HFFc6 (cell line): ENCODE measurements at places on chromosomes 16 and 17. TPM values are rescaled to one million over a fixed set of nuclear protein-coding genes. Genes with fewer than 3 reads are reported as not detected.

GRCh38 chr17:28492352-28493310, 13.5 kb upstream of the FOXN1 start:
- DNase-seq, result peak; percentile 3
- no peak overlapping the region for H3K4me3 ChIP-seq
- H3K27ac ChIP-seq, result no peak overlapping the region
- no peaks in the 10 kb centered on the region for H3K36me3 ChIP-seq

DNA sequence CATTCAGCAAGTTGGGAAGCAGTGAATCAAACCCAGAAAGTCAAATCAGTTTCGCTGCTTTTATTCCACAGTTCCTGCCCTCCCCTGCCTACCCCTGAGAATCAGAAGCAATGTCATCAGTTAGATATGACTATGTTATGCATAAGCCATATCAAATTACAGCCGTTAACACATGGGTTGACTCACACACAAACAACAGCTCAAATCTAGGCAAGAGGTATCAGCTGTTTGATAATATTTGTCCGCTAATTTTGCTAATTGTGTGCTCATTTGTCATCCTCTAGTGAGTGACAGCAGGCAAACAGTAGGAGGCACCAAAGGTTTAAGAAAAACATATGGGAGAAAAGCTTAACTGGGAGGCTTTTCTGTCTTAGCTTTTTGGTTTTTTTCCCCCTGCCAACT, 327.4 kb upstream of the CCL2 start:
- no peak overlapping the region for H3K4me3 ChIP-seq
- H3K27ac ChIP-seq, result no peak overlapping the region
- peaks cover 7% of the 10 kb centered on the region; the same call in 1 of the 2 replicates for H3K36me3 ChIP-seq
- DNase-seq, result no peak

Gene RCVRN
- not detected in 2 replicates for total RNA-seq

- no peak overlapping the region for H3K4me3 ChIP-seq
- peaks cover 9% of the 10 kb centered on the region for H3K4me1 ChIP-seq
- no peaks in the 10 kb centered on the region for H3K36me3 ChIP-seq
- peaks cover 11% of the 10 kb centered on the region for H3K27me3 ChIP-seq
- H3K27ac ChIP-seq, result no peak overlapping the region
Observed at GRCh38 chr17:59542960-59543635, 22.3 kb upstream of the DHX40 start.

DNA sequence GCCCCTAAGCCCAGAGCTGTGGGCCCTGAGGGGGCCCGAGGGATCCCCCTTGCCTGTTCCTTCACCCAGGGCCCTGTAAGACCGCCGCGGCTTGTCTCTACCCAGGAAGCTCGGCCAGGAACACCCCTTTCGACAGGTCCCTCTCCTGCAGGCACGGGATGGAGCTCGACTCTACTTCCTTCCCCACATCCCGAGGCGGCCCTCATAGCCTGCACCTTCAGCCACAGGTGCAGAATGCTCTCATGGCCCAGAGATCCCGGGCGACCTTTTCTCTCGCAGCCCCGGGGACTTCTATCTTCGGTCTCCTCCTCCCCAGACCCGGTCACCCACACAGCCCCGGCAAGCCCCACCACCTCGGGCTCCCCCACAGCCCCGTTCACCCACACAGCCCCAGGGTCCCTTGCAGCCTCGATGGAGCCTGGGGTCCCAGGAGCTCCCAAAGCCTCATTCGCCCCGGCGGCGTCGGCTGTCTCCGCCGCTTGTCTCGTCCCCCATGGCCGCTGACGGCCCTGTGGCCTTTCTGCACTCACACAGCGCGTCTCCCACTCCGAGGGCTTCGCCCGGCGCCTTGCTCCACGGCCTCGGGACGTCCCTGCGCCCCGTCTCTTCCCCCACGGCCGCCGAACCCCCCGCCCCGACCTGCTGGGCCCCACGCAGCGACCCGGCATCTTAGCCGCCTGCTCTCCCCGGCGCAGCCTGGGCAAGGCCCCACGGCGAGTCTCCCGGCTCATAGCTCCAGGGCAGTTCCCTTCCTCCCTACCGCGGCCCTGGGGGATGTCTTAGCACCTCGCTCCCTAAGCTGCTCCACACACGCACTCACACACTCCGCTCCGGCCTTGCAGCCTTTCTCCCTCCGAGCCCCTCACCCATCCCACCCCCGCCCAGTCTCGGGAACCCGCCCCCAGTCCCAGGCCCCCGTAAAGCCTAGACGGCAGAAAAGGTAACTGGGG, 650 bp downstream of the KIAA0753 start:
- H3K4me3 ChIP-seq, result peak overlapping the region; percentile 96
- peak; percentile 41 for DNase-seq
- peaks cover 42% of the 10 kb centered on the region for H3K4me1 ChIP-seq
- H3K36me3 ChIP-seq, result peaks cover 23% of the 10 kb centered on the region

DNA sequence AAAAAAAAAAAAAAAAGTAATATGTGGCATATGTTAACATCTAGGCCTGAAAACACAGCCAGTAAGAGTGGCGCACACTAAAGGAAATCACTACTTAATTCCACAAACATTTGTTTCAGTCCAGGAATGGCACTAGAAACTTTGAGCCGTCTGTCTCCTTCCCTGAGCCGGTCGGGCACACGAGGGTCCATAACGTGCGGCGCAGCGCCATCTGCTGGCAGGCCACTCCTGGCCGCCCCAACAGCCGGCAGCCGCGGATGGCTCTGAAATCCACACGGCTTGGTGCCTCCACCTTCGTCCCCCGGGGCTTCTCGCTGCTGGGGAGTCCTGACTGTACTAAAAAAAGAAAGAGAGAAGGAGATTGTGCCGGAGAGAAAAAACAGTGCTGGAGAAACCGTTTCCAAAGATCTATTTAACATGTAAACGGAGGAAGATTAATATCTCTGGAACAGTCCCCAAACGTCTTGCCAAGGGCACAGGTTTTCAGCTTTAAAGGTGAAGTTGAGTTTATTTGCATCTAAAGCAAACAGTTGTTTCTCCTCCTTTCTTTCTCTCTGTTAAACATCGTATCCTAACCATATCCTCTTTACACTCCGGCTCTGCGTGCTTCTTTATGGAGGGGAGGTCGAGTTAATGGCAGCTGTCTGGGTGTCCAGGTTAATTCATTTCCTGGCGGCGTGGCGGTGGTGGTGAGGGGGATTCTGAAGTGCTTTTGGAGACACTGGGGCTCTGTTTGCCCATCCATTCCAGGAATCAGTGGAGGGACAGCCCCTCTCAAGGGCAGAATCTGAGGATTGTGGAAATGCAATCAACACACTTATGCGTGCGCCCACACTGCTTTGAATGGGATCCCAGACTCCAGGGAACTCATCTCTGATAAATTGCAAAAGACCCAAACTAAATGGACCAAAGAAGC, 611.3 kb upstream of the SALL1 start:
- H3K27me3 ChIP-seq, result peaks cover 4% of the 10 kb centered on the region
- DNase-seq, result peak; percentile 60
- H3K27ac ChIP-seq, result 0 out of 2 replicates have a peak overlapping the region, but pooled peaks have one; percentile 5
- H3K36me3 ChIP-seq, result no peaks in the 10 kb centered on the region
- H3K4me1 ChIP-seq, result peaks cover 10% of the 10 kb centered on the region

DNA sequence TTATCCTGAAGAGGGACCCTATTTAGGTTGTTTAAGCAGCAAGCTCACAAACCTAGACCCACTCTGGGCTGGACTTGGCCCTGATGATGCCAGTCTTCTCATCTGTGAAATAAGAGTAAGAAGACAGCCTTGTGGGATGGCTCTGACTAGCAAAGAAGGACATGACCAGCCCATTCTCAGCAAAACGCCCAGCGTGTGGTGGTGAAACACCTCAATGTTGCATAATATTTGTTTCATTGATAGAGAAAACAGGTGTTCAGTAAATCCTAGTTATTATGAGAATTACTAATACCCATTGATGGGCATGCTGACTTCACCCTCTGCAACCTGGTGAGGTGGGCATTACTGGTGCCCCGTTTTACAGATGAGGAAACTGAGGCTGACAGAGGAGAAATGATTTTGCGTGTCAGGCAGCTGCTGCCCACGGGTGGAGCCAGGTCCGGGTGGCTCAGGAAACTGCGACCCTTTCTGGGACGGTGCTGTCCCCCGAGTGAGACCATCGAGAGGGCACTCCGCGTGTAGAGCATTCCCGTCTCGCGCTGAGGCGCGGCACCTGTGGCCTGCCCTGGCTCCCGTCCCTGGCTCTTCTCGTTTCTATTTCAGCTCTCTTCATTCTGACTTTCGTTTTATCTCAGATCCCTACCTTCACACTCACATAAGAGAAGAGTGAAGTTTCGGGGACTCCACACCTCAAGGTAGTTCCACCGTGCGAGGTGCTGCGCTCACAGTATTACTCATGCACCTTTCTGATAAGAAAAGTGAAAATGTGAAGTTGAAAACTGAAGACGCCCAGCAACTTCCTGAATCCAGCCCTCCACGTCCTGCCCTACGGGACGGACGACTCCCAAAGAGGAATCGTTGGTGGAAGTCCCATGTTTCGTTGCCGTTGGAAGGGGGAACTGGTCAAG, 48.5 kb downstream of the IRF8 start:
- H3K36me3 ChIP-seq, result no peaks in the 10 kb centered on the region
- H3K27ac ChIP-seq, result no peak overlapping the region
- no peaks in the 10 kb centered on the region for H3K4me1 ChIP-seq
- no peak overlapping the region for H3K4me3 ChIP-seq
- peaks cover 56% of the 10 kb centered on the region for H3K27me3 ChIP-seq

DNA sequence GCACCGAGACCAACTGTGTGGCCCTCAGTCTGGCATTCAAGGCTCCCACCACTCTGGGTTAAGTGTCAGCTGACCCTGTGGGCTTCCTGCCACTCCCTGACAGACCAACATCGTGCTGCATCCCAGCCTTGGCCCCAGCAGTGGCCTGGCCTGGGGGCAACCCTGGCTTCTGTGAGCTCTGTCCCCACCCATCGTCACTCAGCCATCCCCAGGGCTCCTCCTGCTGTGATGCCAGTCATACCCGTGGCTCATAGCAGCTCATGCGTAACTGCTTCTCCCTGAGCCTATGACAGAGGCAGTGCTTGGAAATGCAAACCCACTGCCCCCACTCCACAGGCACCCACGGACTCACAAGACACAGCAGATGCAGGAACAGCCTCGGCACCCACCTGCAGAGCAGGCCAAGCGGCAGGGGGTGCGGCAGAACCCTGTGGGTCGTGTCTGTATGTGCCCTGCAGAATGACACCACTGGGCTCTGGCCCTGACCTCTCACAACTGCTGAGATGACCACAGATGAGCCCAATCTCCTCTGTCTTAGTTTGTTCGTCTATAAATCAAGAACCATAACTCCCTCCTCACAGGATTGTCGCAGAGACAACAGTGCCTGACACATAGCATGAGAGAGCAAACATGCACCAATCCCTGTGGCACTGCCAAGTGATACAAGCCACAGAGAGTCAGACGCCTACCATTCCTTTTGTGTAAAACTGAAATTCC, 26.6 kb downstream of the PIEZO1 start:
- no peak overlapping the region; the same call in 1 of the 2 replicates for H3K27ac ChIP-seq
- H3K36me3 ChIP-seq, result peaks cover 7% of the 10 kb centered on the region

- H3K4me1 ChIP-seq, result peaks cover 6% of the 10 kb centered on the region
- no peaks in the 10 kb centered on the region for H3K27me3 ChIP-seq
- H3K36me3 ChIP-seq, result no peaks in the 10 kb centered on the region
Observed at GRCh38 chr17:14125518-14126137, 56.3 kb downstream of the COX10 start.

DNA sequence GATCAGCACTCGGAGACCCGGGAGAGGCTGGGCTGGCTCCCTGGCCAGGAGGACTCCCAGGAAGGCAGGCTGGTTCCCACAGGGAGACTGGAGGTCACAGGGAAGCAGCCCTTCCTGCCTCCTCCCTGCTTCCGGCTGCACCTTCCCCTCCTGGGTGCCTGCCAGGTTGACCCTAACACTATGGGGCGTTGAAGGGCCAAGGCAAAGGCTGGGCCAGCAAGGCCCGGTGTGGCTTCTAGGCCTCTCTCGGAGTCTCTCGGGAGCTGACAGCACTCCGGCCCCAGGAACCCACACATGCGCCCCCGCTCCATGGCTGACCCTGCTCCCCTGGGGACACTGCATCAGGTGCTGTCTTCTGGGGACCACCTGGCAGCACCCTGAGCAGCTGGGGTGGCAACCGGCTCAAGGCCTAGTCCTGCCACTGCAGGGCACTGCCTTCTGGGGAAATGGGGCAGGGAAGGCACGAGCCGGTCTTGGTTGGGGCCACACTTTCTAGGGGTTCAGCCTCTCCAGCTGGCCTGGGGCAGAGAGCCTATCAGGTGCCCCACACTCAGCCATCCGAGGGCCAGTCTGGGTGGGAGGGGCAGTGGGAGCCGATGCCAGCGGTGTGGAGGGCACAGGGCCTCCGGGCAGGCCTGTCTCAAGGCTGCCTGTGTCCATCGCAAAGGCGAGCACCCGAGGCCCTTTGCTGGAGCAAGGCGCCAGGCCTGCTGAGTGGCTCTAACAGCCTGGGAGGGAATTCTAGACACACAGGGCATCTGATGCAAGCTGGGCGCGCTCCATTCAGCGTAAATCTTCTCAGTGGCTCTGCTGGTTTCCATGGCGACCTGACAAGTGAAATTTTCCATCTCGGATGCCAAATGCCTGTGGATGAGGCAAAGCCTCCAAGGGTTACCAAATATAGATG, 5.6 kb upstream of the MTSS2 start:
- peaks cover 7% of the 10 kb centered on the region for H3K27me3 ChIP-seq
- peak; percentile 96 for DNase-seq
- peak overlapping the region; percentile 13; the same call in 1 of the 2 replicates for H3K4me3 ChIP-seq
- H3K36me3 ChIP-seq, result peaks cover 4% of the 10 kb centered on the region; the same call in 1 of the 2 replicates

DNA sequence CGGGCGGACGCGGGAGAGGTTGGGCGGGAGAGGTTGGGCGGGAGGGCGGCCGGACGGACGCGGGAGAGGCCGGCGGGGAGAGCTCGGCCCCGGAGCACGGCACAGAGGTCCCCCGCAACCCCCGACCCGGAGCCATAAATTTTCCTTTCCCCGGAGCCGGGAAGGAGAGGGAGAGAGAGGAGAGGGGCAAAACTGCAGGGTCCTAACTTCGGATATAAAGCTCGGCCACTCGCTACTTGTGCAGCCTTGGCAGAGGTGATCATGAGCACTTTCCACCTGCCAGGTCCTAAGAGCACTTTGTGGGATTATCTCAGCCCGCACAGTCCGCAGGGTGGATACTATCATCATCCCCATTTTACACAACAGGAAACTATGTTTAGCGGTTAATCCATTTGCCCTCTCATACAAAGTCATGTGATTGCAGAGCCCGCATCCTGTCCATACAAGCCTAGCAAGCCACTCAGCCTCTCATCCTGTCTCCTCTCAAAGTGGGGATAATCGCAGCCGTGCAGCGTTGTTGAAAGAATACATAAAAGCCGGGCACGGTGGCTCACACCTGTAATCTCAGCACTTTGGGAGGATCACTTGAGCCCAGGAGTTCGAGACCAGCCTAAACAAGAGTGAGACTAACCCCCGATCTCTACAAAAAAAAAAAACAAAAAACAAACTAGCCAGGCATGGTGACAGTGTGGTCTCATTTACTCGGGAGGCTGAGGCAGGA, 780 bp upstream of the DCAKD start:
- H3K4me3 ChIP-seq, result peak overlapping the region; percentile 78
- peak overlapping the region; percentile 78 for H3K27ac ChIP-seq
- peaks cover 6% of the 10 kb centered on the region; the same call in 1 of the 2 replicates for H3K36me3 ChIP-seq
- H3K27me3 ChIP-seq, result 0 out of 2 replicates have a peak, but pooled peaks cover 1% of the 10 kb centered on the region
- peaks cover 25% of the 10 kb centered on the region for H3K4me1 ChIP-seq
- DNase-seq, result no peak
